ENCODE measurements at places on chromosomes 3 and 15.

GRCh38 chr3:42489116-42489936, 13.1 kb upstream of the VIPR1 start:
- no peak for DNase-seq

- no peak for DNase-seq
Measured at GRCh38 chr3:58502872-58503271, 11.0 kb downstream of the KCTD6 start.

DNA sequence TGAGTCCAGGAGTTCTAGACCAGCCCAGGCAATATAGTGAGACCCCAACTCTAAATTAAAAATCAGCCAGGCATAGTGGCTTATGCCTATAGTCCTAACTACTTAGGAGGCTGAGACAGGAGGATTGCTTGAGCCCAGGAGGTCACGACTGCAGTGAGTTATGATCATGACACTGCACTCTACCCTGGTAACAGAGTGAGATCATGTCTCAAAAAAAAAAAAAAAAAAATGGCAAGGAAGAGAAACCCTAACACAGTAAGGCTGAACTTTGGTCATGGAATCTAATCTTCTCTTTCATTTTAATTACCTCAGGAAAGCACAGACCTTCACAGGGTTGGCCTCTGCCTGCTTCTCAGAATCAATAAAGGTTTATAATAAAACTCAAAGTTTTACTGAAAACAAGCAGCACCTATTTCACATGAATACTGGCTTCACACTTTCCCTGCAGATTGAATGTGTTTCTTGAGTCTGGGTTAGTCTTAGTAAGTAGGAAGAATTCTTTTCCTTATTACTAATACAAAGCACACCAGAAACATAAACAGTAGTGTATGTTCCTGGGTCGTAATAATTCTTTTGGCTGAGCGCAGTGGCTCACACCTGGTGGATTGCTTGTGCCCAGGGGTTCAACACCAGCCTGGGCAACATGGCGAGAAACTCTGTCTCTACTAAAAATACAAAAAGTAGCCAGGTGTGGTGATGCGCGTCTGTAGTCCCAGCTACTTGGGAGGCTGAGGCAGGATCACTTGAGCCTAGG, 11.6 kb upstream of the NR2C2 start:
- DNase-seq = no peak

GRCh38 chr15:96296264-96296663, 34.2 kb upstream of the NR2F2 start:
- no peak for DNase-seq

GRCh38 chr15:87549860-87550259, 706.7 kb downstream of the NTRK3 start:
- no peak for DNase-seq

GRCh38 chr3:42658771-42659390, 5.4 kb downstream of the ZBTB47 start:
- no peak for DNase-seq

GRCh38 chr3:46029953-46030543, 2.8 kb upstream of the XCR1 start:
- DNase-seq = no peak

- no peak for DNase-seq
Measured at GRCh38 chr3:8969241-8969640, 6.0 kb upstream of the RAD18 start.

DNA sequence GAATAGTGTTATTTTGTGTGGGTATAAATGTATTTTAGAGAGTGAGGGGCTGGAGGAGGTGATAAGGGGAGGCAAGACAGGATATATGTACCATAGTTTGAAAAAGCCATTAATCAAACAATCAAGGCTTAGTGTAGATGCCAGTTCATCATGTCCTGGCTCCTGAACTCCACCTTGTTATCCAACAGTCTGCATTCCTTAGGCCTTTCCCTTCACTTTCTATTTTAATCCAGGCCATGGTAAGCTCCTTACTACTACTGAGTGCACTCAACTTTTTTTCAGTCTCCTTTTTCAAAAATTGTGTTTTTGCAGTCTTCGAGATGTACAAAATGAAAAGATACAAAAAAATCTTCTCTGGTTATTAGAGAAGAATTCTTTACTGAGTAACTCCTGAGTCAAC, 700.5 kb upstream of the NAALADL2 start:
- DNase-seq = no peak

GRCh38 chr3:54270816-54271526, 148.6 kb downstream of the CACNA2D3 start:
- DNase-seq = no peak

GRCh38 chr15:46450810-46451182, 816.0 kb downstream of the SQOR start:
- no peak for DNase-seq

- no peak for DNase-seq
Measured at GRCh38 chr3:130543322-130543721, 26.3 kb downstream of the COL6A6 start.

DNA sequence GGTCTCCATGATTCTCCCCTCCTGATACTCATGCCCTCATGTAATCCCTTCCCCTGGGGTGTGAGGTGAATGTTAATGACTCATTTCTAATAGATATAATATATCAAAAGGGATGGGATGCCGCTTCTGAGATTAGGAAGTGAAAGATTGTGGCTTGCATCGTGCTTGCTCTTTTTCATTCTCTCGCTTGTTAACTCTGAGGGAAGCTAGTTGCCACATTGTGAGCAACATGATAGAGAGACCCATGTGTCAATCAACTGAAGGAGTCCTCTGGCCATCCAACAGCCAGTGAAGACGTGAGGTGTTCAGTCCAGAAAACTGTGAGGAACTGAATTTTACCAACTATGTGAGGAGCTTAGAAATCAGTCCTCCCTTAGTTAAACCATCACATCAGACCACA, 28.9 kb upstream of the DRD3 start:
- no peak for DNase-seq

GRCh38 chr3:27147215-27147614, 222.0 kb downstream of the NEK10 start:
- DNase-seq = no peak

DNA sequence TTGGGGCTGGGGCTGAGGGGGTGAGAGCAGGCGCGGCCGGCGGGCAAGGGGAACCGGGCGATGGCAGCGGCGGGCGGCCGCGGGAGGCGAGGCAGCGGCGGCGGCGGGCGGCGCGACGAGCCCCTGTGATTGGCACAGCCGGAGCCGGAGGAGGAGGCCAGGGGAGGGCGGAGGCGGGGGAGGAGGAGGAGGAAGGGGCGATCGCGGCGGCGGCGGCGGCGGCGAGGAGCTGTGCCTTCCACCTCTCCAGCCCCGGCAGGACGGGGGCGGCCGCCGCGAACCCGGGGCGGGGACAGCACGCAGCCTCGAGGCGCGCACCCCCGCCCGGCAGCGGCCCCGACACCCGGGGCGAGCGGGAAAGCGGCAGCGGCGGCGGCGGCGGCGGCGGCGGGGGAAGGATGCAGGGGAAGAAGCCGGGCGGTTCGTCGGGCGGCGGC, at the start of gene SLCO3A1:
Gene SLCO3A1, plus strand, starts transcription at position 198 of the 437 bp plus-strand sequence.
- DNase-seq = peak; percentile 48

DNA sequence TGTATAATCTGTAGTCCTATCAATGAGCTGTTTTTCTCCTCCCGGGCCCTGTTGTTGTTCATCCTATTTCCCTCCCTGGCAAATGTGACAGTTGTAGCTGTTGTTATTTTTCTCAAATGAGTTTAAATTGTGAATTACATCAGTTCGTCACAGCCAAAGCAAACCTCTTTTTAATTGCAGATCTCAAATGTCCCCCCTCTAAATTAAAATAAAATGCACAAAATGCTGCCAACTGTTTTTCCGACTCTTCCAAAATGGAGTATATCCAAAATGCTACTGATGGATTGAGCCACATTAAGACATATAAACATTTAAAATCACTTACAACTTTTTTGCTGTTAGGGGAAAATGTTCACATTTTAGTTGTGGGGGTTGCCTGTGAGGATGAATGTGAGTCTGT, 29.8 kb upstream of the SUCLG2 start:
- DNase-seq = no peak

DNA sequence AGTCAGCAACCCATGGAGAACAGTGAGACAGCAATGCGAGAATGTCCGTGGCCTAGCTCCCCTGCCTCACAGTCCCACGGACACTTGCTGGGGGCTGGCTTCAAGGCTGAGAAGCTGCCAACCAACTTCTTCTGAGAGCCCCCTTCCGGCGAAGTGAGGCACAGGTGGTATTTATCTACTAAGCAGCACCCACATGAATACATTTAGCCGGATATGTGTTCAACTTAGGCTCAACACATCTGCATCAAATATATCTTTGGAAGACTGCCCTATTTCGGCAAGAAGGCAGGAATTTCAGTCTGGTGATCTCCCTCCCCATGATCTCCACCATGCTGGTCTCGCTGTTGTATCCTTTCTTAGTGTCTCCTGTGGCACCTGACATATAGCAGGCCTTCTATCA, 340.9 kb upstream of the NR2E3 start:
- no peak for DNase-seq

- DNase-seq = no peak
Measured at GRCh38 chr3:152497457-152497856, 228.7 kb downstream of the MBNL1 start.

GRCh38 chr3:4977001-4977852, 2.0 kb upstream of the BHLHE40 start:
- no peak for DNase-seq

DNA sequence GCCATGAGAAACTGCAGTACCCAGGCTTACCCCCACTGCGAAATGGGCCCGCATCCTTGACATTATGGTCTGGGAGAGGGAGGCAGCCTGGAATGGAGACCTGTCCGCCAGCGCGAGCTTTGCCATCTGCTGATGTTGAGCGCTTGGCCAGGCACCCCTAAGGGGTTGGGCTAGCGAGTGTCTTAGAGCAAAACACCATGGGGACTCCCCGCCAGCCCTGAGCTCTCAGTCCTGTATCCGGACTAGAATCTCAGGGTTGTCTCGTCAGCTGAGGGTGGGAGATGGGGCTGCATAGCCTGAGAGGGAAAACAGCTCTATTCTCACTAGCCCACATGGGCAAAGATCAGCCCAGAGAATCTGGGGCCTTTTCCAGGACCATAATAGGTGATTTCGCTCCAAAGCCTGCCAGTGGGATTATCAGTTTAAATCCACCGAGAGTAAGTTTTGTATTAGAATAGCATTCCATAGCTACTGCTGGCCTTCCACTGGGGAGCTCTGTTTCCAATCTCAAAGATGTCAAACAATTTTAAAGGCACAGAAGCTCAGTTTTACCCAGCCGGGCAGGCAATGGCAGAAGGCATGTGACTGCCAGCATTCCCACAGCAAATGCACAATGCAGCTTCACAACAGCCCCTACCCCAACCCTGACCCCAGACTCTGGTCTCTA, 167.5 kb upstream of the TPM1 start:
- no peak for DNase-seq

DNA sequence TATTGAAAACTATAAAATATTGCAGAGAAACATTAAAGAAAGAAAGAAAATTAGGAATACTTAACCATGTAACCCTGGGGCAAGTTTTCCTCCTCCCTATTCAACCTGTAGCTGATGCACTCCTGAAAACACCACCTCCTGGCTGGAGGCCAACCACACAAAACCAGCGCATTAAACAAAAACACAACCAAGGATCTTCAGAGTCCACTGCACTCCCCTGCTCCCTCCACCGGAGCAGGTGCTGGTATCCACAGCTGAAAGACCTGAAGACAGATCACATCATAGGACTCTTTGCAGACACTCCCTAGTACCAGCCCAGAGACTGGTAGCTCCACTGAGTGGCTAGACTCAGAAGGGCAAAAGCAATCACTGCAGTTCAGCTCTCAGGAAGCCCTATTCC, 13.6 kb upstream of the ADAMTS17 start:
- DNase-seq = no peak

DNA sequence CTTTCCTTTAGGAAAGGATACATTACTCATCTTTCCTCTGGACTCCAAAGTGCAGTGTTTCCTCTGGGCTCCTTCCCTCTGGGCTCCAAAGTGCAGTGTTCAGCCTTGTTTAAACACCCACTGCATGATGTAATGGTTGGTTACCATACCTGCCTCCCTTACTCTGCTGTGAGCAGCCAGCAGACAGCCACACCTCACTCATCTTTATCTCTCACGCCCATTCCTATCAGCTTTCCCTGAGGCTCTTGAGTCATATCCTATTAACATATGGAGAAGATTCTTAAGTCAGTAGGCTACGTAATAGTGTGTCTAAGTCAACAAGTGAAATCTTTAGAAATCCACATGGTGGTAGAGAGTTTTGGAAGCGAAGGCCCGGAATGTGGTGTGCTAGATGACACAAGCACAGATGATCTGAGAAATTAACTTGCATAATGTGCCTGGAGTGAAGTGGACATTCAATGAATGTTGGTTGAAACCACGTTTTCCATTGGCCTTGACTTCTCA, 97.2 kb upstream of the CTNNB1 start:
- DNase-seq = no peak

- peak; percentile 89 for DNase-seq
Measured at GRCh38 chr15:63389902-63390670, 8.4 kb upstream of the CA12 start.

GRCh38 chr15:89999676-90000185, 1.4 kb upstream of the ZNF710 start:
- DNase-seq = no peak

DNA sequence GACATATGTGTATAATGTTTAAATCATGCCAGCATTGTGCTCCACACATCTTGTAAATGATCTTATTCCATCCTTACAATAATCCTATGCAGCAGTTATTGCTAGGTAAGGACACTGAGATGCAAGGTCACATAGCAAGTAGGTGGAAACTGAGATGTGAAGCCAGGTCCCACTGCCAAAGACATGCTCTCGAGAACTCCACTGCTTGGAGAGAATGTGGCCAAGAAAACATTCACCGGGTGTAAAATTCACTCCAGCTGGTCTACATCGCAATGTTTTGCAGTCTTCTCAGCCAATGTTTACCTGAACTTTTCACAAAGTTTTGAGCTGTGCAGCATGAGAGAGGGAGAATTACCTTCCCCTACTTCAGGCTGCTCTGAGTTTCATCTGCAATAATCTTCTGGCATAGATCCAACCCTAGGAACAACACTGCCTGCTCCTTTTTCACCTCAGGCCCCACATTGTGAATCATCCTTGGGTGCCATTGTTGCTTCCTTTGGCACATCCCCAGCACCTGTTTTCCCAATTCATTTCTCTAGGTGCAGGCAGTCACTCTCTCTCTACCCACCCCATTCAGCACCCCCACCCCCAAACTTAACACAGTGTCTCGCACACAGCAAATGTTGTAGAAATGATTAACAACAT, 53.5 kb upstream of the PRTG start:
- DNase-seq = no peak

- DNase-seq = no peak
Measured at GRCh38 chr3:9627901-9628633, 21.2 kb upstream of the MTMR14 start.

GRCh38 chr3:74633021-74633420, 18.6 kb upstream of the CNTN3 start:
- DNase-seq = no peak

DNA sequence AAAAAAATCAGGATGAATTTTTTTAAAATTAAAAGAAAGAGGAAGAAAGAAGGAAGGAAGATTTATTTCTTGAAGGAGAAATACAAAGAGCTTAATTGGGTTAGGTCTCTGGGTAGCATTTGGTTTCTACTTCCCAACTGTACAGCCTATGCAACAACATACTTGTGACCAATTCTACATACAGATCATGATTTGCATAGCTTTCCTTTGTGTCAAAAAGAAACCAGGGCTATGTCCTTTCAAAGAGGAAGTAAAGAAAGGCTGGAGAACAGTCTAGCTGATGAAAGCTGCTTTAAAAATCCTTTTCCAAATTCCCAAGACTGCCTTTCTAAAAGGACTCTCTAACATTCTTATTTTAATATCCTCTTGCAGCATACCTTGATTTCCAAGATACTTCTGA, 6.1 kb upstream of the HGD start:
- no peak for DNase-seq

All from NCI-H1092 (cell line).